Kidney (tissue), 22 donors: ENCODE measurements at places on chromosomes 13 and 19. TPM values are rescaled to one million over a fixed set of nuclear protein-coding genes. Genes with fewer than 3 reads are reported as not detected.

The NLRP4 gene
- 0.06 TPM for total RNA-seq

The GRIN2D gene
- 0.54 TPM for total RNA-seq

The MIA gene
- total RNA-seq = 6.5 TPM

The PDX1 gene
- not detected for total RNA-seq

The INSL3 gene
- total RNA-seq = not detected

The ZNF581 gene
- 23.6 TPM for total RNA-seq

The SHC2 gene
- 24.4 TPM for total RNA-seq

The NKPD1 gene
- total RNA-seq = 0.09 TPM

The PEG3 gene
- total RNA-seq = 8.7 TPM

The IFNL1 gene
- total RNA-seq = not detected

The LMTK3 gene
- 8.4 TPM for total RNA-seq

The ZNF737 gene
- total RNA-seq = 22.7 TPM
